ENCODE measurements at places on chromosomes 1 and 21. TPM values are rescaled to one million over a fixed set of nuclear protein-coding genes. Genes with fewer than 3 reads are reported as not detected.

GRCh38 chr1:118563981-118564951, 379.2 kb upstream of the SPAG17 start:
- no peaks in the 10 kb centered on the region for H3K4me1 ChIP-seq
- no peak overlapping the region for H3K27ac ChIP-seq
- H3K4me3 ChIP-seq, result no peak overlapping the region

GRCh38 chr1:175427625-175428024, 235.0 kb upstream of the KIAA0040 start:
- no peaks in the 10 kb centered on the region for H3K36me3 ChIP-seq
- no peak for DNase-seq
- no peak overlapping the region for H3K27ac ChIP-seq
- no peak overlapping the region for H3K4me3 ChIP-seq
- H3K27me3 ChIP-seq, result peaks cover 8% of the 10 kb centered on the region

GRCh38 chr1:111778541-111779051, 22.9 kb downstream of the DDX20 start:
- no peaks in the 10 kb centered on the region for H3K27me3 ChIP-seq
- no peak overlapping the region for H3K27ac ChIP-seq
- H3K36me3 ChIP-seq, result peaks cover 20% of the 10 kb centered on the region

- no peak overlapping the region for H3K4me3 ChIP-seq
- DNase-seq, result no peak
- no peaks in the 10 kb centered on the region for H3K36me3 ChIP-seq
- no peak overlapping the region for H3K27ac ChIP-seq
These were observed 145.9 kb downstream of the PCP4 start for GRCh38 chr21:40013001-40013735.

Gene CFH
- 63.8 TPM for total RNA-seq
